ENCODE measurements at places on chromosomes 11 and 22.

DNA sequence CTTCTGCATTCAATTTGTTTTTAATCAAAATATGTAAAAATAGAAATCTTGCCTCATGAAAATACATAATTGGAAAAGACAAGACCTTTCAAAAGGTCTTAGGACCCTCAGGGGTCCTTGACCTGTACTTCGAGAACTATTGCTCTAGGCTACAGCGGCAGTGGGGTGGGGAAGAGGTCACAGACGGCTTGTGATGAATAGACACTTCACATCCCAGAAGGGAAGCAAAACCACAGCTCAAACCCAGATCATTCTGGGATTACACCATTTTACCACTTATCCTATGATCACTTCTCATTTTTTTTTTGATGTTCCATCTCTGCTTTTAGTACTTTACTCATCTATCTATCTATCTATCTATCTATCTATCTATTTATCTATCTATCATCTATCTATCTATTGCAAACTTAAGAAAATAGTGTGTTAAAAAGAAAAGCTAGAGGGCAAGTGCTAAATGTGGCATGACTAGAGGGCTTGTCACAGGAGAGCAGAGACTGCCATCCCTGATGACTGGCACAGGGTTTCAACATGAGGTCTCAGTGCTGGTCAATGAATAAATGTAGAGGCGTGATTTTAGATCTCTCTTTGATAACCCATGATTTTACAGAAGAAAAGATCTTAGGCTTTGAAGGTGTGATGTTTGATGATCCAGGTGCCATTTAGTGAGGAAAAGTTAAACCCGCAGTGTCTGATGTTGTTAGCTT is 37.1 kb downstream of the RNF141 start:
- DNase-seq: peak; percentile 69

DNA sequence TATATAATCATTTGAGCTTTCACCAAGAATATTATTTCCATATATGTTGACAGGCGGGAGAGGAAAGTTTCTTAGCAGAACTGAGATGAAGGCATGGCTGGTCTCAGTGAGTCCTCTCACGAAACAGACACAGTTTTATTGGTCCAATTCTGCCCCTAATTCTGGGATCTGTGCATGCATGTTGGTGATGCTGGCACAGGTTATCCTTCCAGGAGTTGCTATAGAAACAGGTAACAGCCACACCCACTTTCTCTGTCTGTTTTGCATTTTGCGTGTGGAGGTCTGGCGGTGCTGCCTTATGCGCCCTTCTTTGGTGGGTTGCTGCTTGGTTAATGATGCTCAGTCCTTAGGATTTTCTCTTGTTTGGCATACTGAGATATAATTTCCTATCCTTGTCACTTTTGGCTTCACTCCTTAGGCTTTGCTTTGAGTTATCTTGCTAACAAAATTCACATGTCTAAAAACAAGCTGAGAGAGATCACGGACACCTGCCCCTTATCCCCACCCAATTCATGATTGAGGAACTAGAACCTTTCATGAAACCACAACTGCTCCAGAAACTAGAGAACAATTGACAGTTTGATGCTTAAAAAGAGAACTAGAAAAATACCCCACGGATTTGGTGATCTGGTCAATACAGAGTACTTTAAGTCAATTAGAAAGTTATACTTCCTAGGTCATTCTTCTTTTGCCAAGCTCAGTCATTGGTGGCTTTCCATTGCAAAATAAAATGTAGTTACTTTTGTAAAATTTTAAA is 189.3 kb downstream of the FAT3 start:
- no peak for DNase-seq

DNA sequence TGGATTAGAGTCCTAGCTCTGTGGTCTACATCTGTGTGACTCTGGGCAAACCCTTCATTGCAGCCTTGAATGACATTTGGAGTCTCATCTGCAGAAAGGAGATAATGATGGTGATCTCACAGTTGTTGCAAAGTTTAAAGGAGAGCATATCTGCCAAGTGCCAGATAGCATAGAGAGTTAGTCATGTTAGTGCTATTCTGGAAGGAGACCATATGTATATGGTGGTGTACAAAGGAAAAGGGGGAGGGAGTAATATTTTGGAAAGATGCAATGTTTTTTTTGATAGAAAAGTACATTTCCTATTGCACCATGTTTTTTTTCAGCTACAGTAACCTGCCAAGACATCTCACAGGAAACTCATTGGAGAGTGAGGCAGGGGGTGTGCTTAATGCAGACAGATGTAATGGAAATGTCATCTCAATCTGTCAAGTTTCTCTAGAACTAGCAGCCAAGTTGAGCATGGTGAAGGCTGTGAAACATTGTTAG is 92.1 kb upstream of the NARS2 start:
- DNase-seq: no peak

GRCh38 chr11:106988151-106989077 is 29.9 kb downstream of the GUCY1A2 start:
- peak; percentile 53 for DNase-seq

DNA sequence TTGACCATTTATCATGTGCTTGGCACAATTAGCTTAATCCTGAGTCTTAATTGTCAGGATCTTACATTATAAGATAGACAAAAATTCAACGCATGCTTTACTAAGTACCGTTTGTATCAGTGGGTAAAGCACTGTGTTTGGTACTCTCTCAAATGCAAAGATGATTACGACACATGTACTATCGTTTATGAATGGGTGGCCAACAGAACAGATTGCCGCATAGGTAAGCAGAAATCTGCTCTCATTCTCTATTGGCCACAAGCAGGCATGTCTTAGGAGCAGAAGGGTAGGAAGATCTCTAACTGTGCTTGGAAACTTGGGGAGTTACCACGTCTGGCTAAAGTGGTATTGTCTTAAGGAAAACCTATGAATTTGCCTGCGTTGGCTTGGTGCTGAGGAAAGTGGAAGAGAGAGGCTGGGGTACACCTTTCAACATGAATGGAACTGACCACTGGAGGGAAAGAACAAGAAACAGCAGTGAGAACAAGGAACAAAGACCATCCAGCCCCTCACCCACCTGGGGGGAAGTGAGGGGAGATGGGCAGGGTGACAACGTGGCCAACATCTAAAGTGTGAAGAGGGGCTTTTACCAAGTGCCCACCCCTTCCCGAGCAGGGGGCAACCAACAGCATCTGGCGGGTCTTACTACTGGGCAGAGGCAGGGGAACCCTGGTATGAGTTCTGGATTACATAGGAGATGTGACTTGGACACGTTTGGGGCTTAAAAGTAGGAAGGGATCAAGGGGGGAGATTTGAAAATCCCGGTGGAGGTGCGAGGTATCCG is 1.0 kb upstream of the TUBA8 start:
- DNase-seq: no peak

DNA sequence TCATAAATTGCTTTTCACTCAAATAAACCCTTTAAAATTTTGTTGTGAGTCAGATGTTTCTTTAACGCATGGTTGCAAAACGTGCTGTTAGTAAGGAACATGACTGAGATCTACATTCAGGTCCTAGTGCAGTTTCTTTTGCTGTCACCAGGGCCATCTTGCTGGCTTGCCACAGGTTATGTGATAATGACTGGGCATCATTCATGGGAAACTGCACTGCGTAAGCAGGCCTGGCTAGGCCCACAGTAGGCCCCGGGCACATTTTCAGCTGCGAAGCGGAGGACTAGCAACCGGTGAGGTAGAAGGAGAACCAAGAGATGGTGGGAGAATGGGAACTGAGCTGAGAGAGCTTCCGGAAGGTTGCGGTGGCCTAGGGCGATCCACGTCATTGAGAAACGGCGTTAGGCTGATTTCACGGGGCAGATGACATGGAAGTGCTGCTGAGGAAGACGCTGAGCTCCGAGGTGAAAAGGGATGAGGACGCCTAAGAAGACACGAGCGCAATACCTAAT is 3.2 kb upstream of the KLHDC7B start:
- peak; percentile 89 for DNase-seq

GRCh38 chr11:65639623-65640482 is 2.0 kb downstream of the SIPA1 start:
- no peak for DNase-seq

GRCh38 chr11:66363805-66364535 is 7.6 kb downstream of the SLC29A2 start:
- DNase-seq: peak; percentile 86

GRCh38 chr22:20235389-20235991 is 32.6 kb downstream of the RTN4R start:
- DNase-seq: no peak

GRCh38 chr22:45006964-45007390 is 2.8 kb downstream of the PHF21B start:
- DNase-seq: no peak

DNA sequence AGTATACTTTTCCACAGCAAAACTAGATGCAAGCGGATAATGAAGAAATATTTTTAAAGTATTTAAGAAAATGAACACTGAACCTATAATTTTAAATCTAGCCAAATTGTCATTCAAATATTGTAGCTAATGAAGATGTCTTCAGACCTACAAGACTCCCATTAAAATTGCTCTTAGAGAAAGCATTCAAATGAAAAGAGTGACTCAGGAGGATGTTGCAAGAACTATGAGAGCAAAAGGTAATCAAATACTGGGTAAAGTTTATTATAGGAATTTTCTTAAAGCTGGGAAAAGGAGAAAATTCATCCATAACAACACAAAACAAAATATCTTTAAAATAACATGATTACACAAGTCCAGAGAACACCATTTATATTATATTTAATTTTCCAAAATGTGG is 5.4 kb upstream of the POU2AF1 start:
- no peak for DNase-seq

- no peak for DNase-seq
Measured at GRCh38 chr22:40654522-40655167, 18.1 kb upstream of the MRTFA start.

DNA sequence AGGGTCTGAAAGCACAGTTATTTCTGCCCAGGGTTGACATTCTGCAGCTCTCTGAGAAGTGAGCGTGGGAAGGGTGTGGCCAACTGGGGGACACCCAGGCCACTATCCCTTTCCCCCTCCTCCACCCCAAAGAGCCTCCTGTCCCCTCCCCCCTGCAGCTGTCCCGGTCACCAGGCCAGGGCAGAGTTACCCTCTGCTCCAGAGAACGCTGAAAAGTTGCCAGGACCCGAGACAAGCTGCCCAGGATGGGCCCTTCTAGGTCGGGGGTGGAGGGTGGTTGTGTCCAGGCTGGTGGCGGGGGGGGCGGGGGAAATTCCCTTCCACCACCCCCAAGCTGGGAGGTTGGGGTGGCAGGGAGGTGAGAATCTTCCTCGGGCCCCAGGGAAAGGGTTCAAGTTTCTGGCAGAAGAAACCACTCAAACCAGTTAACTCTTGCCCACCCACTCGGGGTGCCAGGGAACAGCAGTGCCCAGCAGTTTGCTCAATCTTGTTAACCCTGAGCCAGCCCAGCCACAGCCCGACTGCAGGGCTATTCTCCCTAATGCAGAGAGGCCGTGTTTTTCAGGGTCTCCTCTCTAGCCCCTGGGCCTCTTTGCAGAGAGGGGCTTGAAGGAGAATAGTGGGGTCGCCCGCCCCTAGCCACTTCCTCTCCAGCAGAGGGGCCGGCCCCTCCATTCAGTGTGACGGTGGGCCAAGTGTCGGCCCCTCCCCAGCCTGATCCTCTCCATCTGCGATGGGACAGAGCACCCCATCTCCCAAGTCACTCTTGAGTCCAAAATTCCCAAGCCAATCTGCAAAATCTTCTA is 697 bp downstream of the LGALS1 start:
- DNase-seq: peak; percentile 68
